Fibroblast of skin of abdomen (primary cell): ENCODE measurements at places on chromosomes 11 and 22.
A peak's percentile ranks its signal among the peaks of the same experiment; 100 is the strongest.

DNA sequence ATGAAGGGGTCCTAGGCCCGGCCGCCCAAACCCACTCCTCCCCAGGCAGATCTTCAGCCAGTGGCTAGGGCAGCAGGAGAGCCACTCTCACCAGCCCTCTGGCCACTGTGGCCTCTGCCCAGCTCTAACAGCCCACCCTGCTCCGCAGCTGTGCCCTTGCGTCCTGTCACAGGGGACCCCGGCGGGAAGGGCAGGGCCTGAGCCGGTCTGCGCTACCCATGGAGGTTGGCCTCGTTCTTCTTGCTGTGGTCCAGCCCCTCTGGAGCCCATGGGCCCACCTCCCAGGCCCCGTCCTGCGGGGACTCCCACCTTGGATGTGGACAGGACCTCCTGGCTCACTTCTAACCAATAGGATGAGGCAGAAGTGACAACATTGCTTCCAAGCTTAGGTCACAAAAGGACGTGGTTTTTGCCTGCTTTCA, 38.3 kb upstream of the TH start:
- DNase-seq, result no peak

GRCh38 chr11:94597896-94598295, 30.7 kb downstream of the PIWIL4 start:
- peak; percentile 26 for DNase-seq

DNA sequence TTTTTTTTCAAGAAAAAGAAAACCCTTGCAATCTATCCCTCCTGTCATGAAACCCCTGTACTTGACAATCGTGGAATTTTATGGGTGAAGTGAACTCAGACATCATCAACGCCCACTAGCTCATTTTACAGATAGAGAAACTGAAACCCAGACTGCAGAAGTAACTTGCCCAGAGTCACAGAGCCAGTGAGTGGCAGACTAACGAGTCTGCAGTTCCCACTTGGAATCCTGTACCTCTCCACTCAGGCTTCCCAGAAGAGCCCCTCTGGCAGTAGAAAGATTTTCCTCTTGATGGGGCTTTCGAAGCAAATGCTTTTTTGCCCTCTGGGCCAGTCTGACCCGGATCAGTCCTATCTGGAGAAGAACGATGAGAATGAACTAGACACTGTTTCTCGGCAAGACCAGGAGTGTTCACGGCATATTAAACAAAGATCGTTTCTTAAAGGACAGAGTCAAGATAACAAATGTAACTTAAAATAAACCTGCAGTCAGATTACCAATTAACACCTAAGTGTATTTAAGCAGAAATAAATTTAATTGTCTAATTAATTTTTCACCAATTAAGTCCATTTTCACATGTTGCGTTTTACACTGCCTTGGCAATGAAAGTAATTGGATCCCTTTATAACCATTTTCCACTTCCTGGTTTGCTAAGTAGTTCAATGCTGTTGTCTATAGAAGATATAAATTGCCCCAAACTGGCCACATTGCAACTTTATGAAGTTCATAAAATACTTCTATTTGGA, 61.3 kb upstream of the CREB3L1 start:
- no peak for DNase-seq

DNA sequence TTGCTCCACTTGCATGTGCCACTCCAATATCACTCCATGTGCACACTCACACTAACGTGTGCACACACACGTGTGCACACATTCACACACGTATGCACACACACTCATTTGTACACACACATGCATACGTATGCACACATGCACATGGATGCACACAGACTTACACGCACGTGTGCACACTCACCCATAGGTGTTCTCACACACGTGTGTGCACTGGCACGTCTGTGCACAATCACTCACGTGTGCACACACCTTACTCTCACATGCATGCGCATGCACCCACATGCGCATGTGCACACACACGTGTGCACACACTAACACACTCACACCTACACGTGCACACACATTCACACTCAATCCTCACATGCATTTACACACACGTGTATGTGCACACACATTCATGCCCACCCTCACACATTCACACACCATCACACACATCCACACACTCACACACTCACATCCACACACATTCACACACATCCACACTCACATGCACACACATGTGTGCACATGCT, 9.3 kb upstream of the MS4A15 start:
- no peak for DNase-seq
